ENCODE measurements at places on chromosomes 3 and 15. TPM values are rescaled to one million over a fixed set of nuclear protein-coding genes. Genes with fewer than 3 reads are reported as not detected.

- no peak for DNase-seq
- H3K4me1 ChIP-seq = no peaks in the 10 kb centered on the region
- H3K4me3 ChIP-seq = no peak overlapping the region
- H3K27ac ChIP-seq = no peak overlapping the region
Measured at GRCh38 chr15:68407886-68408881, 23.8 kb downstream of the ITGA11 start.

DNA sequence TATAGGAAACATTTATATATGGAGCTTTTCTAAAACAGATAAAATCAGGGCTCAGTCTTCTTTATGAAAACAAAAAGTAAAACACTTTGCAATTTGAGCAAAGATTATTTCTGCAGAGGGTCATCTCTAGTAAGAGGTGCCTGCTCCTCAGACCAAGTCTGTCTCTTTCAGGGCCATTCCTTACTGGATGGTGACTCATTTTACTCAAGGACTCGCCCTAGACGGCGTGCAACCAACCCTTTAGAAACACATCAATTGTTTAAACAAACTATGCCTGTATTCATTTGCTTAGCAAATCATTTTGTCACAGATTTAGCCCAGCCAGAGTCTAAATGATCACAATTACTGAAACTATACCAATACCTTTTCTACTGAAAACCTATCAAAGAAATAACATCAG lies 242.8 kb upstream of the ICE2 start:
- peak overlapping the region; percentile 27 for H3K27ac ChIP-seq
- peaks cover 53% of the 10 kb centered on the region for H3K4me1 ChIP-seq
- no peak overlapping the region for H3K4me3 ChIP-seq
- peaks cover 8% of the 10 kb centered on the region for H3K27me3 ChIP-seq
- no peak for DNase-seq

DNA sequence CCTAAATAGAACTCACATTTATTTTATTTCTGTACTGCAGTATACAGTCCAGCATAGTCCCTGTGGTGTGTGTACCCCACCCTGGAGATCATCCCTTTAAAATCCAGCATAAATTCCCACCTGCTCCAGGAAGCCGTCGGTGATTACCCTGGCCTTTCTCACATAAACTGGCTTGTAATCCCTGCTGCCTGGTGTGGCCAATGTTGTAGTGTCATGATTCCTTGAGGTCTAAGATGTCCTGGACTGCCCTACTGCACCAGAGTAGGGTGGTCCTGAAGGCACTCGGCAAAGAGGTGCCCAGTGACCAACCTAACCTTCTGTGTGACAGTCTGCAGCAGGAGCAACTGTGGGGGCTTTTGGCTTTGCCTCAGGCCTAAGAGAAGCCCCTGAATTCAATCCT lies 58.9 kb downstream of the ITGA11 start:
- DNase-seq = no peak
- H3K27ac ChIP-seq = no peak overlapping the region
- no peaks in the 10 kb centered on the region for H3K36me3 ChIP-seq

GRCh38 chr3:50890688-50891344 lies 216.1 kb downstream of the DOCK3 start:
- no peak overlapping the region for H3K27ac ChIP-seq
- no peaks in the 10 kb centered on the region for H3K36me3 ChIP-seq
- no peak for DNase-seq
- no peak overlapping the region for H3K4me3 ChIP-seq
- H3K4me1 ChIP-seq = no peaks in the 10 kb centered on the region

- H3K36me3 ChIP-seq = no peaks in the 10 kb centered on the region
- H3K27ac ChIP-seq = no peak overlapping the region
- peaks cover 8% of the 10 kb centered on the region for H3K4me1 ChIP-seq
- no peak for DNase-seq
- H3K4me3 ChIP-seq = no peak overlapping the region
- peaks cover 31% of the 10 kb centered on the region for H3K27me3 ChIP-seq
Measured at GRCh38 chr3:50269977-50270413, 1.0 kb downstream of the SEMA3B start.

DNA sequence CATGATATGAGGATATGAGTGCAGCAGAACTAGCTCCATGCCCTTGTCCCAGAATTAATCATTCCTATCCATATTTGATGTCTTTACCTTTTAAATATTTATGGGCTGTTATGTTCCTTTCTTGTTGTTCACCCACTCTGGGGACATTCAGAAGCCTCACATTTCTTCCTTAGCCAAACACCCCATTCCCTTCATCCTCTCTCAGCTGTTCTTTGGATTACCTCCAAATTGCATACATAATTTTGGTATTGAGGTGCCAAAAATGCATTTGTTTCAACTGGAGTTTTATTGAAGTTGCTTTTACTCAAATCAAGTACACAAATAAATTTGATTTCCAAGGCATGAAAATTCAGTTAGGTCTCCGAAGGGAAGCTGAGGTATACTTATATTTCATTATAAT lies 51.4 kb downstream of the CHL1 start:
- H3K27me3 ChIP-seq = no peaks in the 10 kb centered on the region
- no peaks in the 10 kb centered on the region for H3K4me1 ChIP-seq
- DNase-seq = no peak

DNA sequence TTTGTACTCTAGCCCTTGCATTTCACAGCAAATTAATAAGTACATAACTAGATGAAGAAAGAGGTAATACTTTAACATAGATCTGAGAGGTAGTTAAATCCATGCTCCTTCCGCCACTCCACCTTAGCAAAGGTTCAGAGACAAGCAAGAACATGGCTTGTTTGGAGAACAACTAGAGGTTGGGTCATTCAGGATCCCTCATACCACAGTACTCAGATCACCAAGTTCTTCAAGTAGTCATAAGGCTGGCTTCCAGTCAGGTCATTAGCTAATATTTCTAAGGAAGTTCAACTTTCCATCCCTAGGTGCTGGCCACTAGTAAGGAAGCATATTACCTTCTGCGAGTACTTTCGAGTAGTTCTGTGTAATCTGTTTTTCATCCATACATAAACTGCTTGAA lies 44.1 kb downstream of the CD200R1 start:
- H3K4me1 ChIP-seq = peaks cover 1% of the 10 kb centered on the region
- H3K36me3 ChIP-seq = peaks cover 55% of the 10 kb centered on the region
- no peak for DNase-seq
- H3K27me3 ChIP-seq = no peaks in the 10 kb centered on the region
- H3K27ac ChIP-seq = no peak overlapping the region

GRCh38 chr3:106425026-106425425 lies 556.2 kb upstream of the CBLB start:
- no peak overlapping the region for H3K4me3 ChIP-seq
- H3K27ac ChIP-seq = peak overlapping the region; percentile 73
- H3K27me3 ChIP-seq = no peaks in the 10 kb centered on the region
- H3K36me3 ChIP-seq = peaks cover 23% of the 10 kb centered on the region
- H3K4me1 ChIP-seq = peaks cover 56% of the 10 kb centered on the region

DNA sequence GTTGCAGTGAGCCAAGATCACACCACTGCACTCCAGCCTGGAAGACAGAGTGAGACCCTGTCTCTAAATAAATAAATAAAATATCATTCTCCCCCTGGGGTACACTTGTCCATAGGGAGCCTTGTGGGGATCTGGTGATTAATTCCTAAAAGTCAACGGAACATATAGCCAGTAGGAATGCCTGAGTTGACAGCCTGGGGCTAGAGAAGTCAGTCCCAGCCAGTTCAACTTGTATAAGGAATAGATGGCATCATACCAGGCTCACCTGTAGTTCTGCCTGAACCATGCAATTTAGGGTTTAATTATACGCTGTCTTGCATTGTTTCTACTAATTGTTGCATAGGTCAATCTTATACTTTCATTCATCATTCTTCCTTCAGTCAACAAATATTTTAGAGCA lies 5.9 kb upstream of the BOC start:
- no peak overlapping the region for H3K4me3 ChIP-seq
- H3K36me3 ChIP-seq = no peaks in the 10 kb centered on the region
- DNase-seq = no peak
- H3K4me1 ChIP-seq = peaks cover 3% of the 10 kb centered on the region

DNA sequence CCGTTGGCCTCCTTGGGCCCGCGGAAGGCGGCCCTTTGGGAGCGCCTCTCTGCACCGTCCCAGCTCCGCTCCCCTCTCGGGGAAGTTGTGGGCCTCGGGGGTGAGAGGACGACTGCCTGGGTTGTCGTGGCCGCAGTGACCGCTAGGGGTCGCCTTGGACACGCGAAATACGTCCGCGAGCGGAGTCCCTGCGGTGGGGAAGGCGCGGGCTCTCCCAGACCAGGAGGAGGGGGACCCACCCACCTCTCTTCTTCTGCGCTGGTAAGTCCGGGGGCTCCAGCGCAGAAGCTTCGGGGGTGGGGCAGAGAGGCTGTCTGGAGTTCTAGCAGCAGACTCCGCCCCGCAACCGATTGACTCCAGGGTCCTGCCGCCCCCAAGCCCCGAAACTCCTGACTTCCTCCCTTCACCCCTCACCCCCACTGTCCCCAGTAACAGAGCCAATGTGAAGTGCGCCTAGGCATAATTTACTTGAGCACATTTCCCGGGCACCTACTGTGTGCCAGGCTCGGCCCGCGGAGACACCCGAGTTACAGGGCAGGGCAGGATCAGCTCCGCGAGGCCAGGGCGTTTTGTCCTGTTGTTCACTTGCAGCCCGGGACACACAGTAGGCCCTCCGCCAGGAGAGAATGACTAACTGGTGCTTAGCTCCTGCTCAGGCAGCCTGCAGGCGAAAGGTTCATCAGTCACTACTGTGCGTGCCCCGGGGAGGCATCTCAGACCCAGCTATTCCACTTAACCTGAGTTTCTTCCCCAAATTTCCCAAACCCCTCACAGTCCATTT lies 32.8 kb downstream of the DNASE1L3 start:
- H3K4me1 ChIP-seq = peaks cover 18% of the 10 kb centered on the region
- H3K27me3 ChIP-seq = peaks cover 2% of the 10 kb centered on the region
- H3K36me3 ChIP-seq = no peaks in the 10 kb centered on the region
- peak overlapping the region; percentile 74 for H3K4me3 ChIP-seq
- peak; percentile 80 for DNase-seq
- no peak overlapping the region for H3K27ac ChIP-seq

GRCh38 chr15:78023081-78023665 lies 54.3 kb downstream of the TBC1D2B start:
- DNase-seq = no peak
- peaks cover 23% of the 10 kb centered on the region for H3K4me1 ChIP-seq
- no peak overlapping the region for H3K27ac ChIP-seq
- peaks cover 68% of the 10 kb centered on the region for H3K36me3 ChIP-seq
- H3K27me3 ChIP-seq = no peaks in the 10 kb centered on the region

FGF12 gene
- total RNA-seq = not detected

IMP3 gene
- 103 TPM for total RNA-seq

GRCh38 chr15:49232236-49232806 lies 62.3 kb downstream of the GALK2 start:
- H3K27me3 ChIP-seq = no peaks in the 10 kb centered on the region
- DNase-seq = no peak
- H3K4me3 ChIP-seq = no peak overlapping the region
- H3K27ac ChIP-seq = no peak overlapping the region
- peaks cover 26% of the 10 kb centered on the region for H3K4me1 ChIP-seq
- peaks cover 58% of the 10 kb centered on the region for H3K36me3 ChIP-seq

DNA sequence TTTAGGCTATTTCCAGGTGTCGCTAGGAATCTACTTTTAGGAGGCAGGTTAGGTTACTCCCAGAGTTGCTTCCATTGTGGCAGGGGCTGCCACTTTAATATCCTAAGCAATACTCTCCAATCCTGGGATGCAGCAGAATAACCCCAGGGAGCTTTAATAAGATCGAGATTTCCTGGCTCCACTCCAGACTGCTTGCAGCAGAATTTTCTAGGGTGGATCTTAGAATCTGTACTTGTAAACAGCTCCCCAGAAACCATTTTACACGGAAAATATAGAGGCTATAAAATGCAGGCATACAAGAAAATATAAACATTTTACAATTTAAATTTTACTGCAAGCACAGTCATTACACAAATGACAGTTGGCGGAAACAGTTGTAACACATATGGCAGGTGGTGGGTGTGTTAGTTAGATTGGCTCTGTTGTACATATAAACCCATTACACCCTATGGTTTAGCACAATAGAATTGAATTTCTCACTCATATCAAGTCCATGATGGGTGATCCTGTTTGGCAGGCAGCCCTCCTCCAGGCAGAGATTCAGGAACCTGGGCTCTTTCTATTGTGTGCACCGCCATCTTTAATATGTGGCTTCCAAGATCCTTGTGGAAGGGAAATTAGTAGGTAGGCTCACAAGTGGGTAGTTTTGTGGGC lies 35.0 kb upstream of the TNFAIP8L3 start:
- no peaks in the 10 kb centered on the region for H3K36me3 ChIP-seq
- no peak overlapping the region for H3K27ac ChIP-seq
- H3K27me3 ChIP-seq = peaks cover 19% of the 10 kb centered on the region
- H3K4me1 ChIP-seq = peaks cover 10% of the 10 kb centered on the region
- no peak for DNase-seq

GOLGA6A gene
- not detected for total RNA-seq

RPL29 gene
- 1,693 TPM for total RNA-seq

DNA sequence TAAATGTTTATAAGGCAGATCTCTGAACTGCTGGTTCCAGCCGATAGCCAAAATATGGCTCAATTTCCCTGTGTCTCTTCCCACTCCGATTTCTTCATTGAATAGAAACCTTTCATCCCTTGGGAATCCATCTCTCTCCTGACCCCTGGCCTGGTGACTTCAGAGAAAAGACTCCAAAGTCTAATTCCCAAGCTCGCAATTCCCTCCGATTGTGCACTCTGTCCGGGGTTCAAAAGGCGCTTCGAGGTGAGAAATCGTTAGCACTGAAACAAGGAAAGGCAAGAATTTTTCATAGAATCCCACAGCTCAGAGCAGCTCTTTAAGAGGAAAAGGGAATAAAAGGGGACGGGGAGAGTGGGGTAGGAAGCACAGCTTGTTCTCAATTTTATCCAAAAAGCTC lies 18.4 kb upstream of the RAD18 start:
- no peaks in the 10 kb centered on the region for H3K4me1 ChIP-seq
- no peak overlapping the region for H3K4me3 ChIP-seq
- no peak for DNase-seq
- H3K36me3 ChIP-seq = no peaks in the 10 kb centered on the region
- H3K27ac ChIP-seq = no peak overlapping the region

DNA sequence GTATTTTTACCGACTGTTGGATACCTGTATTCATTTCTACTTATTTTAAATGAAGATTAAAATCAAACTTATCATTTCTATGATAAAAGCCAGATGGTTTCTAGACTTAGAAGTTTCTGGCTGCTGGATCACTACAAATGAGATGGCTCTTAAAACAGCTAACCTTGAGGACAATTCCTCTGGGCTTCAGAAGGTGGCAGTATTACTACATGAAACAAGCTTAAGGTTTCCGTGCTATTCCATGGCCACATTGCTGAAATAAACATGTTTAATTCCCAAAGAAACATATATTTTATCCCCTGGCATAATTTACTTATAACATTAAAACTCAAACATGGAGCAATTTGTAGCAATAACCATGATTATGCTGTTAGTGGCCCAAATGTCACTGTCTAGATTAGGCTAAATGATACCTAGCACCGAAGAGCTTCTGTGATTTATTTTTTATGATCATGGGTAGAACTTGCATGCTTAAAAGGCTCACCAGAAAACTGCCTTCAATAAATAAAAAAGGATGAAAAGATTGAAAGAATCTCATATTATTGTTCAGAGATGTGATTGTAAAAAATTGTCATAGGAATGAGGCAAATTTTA lies 204.0 kb upstream of the NANOGP8 start:
- H3K4me1 ChIP-seq = no peaks in the 10 kb centered on the region
- no peaks in the 10 kb centered on the region for H3K36me3 ChIP-seq
- no peak overlapping the region for H3K27ac ChIP-seq
- H3K27me3 ChIP-seq = no peaks in the 10 kb centered on the region

MAGEL2 gene
- total RNA-seq = not detected

RGMA gene
- not detected for total RNA-seq

- H3K27ac ChIP-seq = no peak overlapping the region
- H3K27me3 ChIP-seq = no peaks in the 10 kb centered on the region
- H3K36me3 ChIP-seq = peaks cover 16% of the 10 kb centered on the region
- peaks cover 20% of the 10 kb centered on the region for H3K4me1 ChIP-seq
Measured at GRCh38 chr15:68211656-68212320, 6.7 kb upstream of the CALML4 start.

WDR49 gene
- total RNA-seq = not detected

Data from activated T-helper 2 cell treated with anti-CD3 and anti-CD28 coated beads, Interferon-gamma antibody, Interleukin-2, Interleukin-4, amounts not matched to agents 10 μg/mL and 5 μg/mL and 100 μg/mL, durations not matched to agents 14 hours and 24 hours and 36 hours (primary cell).